ENCODE measurements at places on chromosomes 7 and 10. TPM values are rescaled to one million over a fixed set of nuclear protein-coding genes. Genes with fewer than 3 reads are reported as not detected.

IGF2BP3 gene
- 28.8 TPM for total RNA-seq

CUBN gene
- total RNA-seq, result 0.01 TPM

ZNF467 gene
- 1.4 TPM for total RNA-seq

MRM2 gene
- total RNA-seq, result 52.8 TPM

COL26A1 gene
- total RNA-seq, result 0.62 TPM

WNT8B gene
- total RNA-seq, result not detected

UFSP1 gene
- total RNA-seq, result 3.1 TPM

SNX13 gene
- 16.1 TPM for total RNA-seq

NME8 gene
- not detected for total RNA-seq

GJD4 gene
- not detected for total RNA-seq

SEMA3C gene
- total RNA-seq, result 63.0 TPM

CALHM3 gene
- total RNA-seq, result 0.31 TPM

VDAC2 gene
- total RNA-seq, result 365 TPM

THNSL1 gene
- total RNA-seq, result 3.3 TPM

ANKRD22 gene
- total RNA-seq, result 0.30 TPM

PRPS1L1 gene
- not detected for total RNA-seq

TNPO3 gene
- total RNA-seq, result 42.1 TPM

PIK3AP1 gene
- 0.58 TPM for total RNA-seq

NPTX2 gene
- 0.17 TPM for total RNA-seq

CNPY1 gene
- not detected for total RNA-seq

FAM25C gene
- total RNA-seq, result 2.4 TPM

IGFBP1 gene
- total RNA-seq, result 49.0 TPM

OPN1SW gene
- not detected for total RNA-seq

SLC26A3 gene
- total RNA-seq, result not detected

CDHR3 gene
- 5.4 TPM for total RNA-seq
